LoVo (cell line): ENCODE measurements at places on chromosomes 7 and 10.

DNA sequence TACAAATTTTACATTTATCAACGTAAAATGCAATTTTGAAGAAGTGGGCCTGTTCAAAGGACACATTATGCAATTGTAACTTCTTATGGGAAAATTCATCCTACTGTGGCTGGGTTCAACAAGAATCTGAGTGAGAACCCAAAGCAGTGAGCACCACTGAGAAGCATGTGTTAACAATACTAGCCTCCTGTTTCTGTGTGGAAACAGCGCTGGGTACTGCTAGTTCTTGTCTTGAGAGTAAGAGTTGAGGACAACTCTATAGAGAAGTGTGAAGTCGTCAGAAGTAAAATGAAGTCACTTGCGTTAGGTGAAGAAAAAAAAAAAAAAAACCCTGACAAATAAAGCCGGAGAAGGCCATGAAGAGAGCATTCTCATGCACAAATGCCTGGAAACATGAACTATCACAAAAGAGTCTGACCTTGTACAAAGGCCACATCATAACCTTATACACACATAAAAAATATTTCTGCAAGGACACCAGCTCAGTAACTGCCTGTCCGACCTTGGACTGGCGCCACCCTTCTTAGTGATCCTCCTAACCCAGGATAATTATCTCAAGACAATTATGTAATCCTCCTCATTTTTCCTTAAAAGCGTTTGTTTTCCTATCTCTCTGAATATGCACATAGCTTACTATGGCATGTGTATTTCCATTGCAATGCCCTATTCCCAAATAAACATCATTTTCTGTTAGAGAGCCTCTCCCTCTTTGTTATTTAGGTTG lies 554.9 kb downstream of the HTR7 start:
- DNase-seq, result no peak

DNA sequence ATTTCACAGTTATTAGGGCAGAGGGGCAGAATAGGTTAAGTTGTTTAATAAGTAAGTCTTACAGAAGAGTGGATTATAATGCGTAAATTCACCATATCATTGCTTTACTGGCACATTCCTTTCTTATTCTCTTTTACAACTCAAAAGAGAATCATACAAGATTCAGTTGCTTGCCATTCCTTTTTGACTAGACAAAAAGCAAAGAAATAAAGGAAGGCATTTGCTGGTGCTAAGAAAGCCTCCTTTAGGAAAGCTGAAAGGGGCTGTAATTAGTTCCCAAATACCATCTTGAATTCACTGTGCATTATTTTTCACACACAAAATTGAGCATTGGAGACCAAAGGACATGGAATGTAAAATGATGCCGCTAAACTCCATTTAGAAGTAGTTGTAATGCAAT lies 499.3 kb downstream of the NXPH1 start:
- DNase-seq, result no peak

DNA sequence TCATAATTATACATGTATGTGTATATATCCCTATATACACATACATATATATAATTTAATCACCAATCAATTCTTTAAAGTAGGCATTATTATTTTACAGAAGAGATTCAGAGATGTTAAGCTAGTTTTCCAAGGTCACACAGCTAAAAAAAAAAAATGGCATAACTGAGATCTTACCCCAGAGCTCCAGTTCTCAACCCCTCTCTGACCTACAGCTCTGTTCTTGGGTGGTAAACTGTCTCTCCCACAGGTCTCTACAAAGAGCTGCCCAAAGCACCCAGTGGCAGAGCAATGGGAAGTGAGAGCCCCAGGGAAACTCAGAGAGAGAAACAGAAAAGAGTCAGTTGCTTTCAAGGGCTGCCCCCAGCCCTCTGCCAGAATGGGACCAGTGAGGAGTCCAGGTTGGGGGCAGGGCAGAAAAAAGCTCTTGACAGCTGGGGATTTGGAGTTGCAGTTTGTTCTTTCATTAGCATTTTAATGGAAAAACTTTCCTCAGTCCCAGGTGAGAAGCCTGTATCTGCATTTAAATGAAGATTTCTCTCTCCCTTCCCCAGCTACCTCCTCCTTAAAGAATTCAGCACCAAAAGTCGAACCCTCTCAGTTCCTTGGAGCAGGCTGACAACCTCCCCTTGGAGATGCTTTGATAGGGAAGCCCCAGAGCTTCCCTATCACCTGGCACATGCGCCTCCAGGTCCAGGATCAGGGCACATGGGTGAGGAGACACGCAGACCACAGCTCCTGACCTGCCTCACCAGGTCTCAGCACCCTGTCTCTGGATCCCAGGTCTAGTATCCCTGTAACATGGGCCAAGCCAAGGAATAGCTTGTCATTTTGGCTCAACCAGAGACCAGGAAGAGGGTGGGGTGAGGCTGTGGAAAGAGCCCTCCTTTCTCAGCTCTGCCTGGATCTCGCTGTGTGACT lies 388.1 kb downstream of the PLXNA4 start:
- no peak for DNase-seq

DNA sequence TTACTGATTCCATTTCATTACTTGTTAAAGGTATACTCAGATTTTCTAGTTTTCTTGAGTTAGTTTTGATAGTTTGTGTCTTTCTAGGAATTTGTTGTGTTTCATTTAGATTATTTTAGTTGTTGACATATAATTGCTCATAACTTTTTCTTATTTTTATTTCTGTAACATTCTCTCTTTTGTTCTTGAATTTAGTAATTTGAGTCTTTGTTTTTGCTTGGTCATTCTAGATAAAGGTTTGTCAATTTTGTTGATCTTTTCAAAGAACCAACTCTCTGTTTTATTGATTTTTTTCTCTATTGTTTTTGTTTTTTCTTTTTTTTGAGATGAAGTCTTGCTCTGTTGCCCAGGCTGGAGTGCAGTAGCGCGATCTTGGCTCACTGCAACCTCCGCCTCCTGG lies 7.2 kb downstream of the EXOC6 start:
- no peak for DNase-seq

DNA sequence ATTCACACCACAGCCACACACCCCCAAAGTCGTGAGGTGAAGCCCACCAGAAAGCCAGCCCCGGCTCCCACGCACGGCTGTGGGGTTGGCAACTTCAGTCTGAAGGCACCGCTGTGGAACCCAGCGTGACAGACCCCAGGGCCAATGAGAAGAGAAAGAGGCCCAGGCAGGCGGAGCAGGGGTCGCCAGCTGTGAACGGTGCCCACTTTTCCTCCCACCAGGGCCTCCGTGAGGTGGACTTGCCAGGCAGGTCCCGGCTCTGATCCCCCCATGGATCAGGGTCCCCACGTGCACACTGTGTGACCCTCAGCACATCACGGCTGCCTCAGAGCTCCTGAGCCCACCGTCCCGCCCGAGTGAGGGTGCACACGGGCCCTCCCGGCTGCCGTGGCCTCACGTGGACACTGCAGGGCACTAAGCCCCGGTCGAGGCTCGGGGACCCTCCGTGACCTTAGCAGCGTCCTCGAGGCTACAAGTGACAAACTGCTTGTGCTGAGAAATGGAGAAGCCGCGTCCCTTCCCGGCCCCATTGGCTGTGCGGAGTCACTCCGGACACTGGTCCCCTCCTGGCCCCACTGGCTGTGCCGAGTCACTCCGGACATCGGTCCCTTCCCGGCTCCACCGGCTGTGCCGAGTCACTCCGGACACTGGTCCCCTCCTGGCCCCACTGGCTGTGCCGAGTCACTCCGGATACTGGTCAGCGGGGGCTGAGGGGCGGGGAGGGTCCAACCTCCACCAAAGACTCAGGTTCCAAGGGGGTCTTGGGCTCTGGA lies 72.4 kb upstream of the PDGFA start:
- DNase-seq, result no peak

DNA sequence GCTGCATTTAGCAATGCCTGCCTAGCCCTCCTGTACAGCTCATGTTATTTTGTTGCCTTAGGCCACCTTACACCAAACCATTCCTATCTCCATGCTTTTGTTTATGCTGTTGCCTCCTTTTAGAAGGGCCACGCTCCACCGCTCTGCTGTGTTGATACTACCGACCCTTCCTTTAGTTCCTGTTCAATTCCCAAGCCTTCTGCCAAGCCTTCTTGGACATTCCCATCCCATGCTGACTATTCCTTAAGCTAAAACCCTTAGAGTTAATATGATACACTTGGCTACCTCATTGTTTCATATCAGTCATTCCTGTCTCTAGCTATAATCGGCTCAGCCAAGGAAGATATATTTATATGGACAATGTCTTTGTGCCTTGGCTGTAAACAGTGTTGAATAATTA lies 705.5 kb downstream of the LRMDA start:
- no peak for DNase-seq

DNA sequence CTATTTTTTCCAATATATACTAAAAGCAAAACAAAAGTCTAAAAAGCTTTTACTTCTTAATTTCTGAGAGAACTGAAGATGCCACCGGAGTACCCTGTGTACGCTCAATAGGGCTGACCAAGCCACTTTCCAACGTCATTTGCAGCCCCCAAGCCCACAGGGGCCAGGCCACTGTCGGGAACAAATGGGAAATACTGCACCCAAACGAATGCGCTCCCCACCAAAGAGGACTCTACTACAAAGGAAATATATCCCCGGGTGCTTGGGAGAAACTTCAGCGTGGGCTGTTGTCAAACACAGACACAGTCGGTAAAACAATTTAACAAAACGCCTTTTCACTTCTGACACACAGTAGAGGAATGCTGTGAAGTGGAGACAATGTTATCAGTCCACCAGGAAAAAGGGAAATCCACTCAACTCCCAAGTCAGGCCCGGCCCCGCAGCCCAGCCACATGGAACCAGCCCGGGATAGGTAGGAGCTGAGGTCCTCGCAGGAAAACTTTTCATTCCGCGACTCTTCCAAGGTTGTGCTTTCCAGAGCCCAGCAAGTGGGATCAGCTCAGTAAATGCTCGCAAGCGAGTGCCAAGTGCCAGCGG lies 1.4 kb downstream of the PARD3 start:
- DNase-seq, result peak; percentile 28

GRCh38 chr7:87599336-87599735 lies 1.3 kb downstream of the ABCB1 start:
- no peak for DNase-seq

GRCh38 chr7:71140264-71140663 lies 8.3 kb downstream of the GALNT17 start:
- no peak for DNase-seq

DNA sequence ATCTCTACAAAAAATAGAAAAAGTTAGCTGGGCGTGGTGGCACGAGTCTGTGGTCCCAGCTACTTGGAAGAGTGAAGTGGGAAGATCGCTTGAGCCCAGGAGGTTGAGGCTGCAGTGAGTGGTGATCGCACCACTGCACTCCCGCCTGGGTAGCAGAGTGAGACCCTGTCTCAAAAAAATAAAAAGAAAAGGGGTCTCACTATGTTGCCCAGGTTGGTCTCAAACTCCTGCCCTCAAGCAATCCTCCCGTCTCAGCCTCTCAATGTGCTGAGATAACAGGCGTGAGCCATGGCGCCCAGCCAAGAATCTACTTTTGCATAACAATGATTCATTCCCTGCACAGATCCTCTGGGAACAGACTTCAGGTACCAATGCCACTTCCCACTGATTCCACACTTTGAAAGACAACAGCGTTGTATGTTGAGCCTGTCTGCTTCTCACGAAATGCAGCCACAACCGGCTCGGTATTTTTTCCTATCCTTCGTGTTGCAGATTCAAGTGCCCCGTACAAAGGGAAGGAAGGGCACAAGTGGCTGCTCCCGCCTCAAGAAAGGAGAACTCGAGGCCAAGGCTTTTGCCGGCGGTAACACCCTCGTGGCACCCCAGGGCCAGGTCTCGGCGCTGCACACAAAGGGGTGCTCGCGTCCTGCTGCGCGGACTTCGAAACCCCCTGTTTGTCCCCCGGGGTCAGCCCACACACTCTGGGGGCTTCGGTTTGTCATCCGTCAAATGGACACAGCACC lies 745 bp downstream of the DAGLB start:
- DNase-seq, result peak; percentile 94

- peak; percentile 11 for DNase-seq
Observed at GRCh38 chr10:77531441-77532001, 106.1 kb downstream of the KCNMA1 start.

DNA sequence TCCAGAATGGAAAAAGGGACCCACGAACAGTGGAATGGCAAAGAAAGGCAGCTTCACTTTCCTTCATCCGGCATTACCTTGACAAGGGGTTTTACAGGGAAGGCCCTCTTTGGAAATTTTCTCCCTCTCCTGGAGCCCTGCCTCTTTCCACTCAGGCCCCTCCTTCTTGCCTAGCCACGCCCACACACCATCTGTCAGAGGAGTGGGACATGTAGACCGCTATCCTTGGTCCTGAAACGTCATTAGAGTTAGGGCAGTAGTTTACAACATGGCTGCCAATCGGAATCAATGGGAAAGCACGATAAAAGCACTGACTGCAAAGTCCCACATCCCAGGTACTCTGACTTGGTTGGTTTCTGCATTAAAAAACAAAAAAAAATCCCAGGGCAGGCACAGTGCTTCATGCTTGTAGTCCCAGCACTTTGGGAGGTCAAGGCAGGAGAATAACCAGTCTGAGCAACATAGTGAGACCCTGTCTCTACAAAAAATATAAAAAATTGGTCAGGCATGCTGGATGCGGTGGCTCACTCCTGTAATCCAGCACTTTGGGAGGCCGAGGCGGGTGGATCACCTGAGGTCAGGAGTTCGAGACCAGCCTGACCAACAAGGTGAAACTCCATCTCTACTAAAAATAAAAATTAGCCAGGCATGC lies 96.4 kb downstream of the MARCHF5 start:
- DNase-seq, result peak; percentile 36

GRCh38 chr10:107485019-107485418 lies 320.5 kb upstream of the SORCS1 start:
- DNase-seq, result no peak

- no peak for DNase-seq
Observed at GRCh38 chr7:46179061-46179610, 258.1 kb upstream of the IGFBP3 start.

DNA sequence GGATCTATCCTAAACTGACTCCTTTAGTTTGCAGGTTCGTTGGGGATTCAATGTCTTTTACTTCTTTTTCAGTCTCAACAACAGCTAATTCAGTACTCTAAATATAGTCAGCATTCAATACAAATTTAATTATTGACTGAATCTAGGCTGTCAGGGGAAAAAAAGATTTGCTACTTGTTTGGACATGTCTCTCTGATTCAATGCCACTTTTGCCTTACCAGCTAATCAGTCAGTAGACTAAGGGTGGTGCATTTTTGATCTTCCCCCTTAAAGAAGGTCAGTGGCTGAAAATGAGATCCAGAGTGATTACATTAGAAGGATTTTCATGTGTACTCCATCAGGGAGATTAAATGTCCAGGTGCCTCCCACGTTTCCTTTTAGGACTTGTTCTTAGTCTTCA lies 145.1 kb downstream of the C1GALT1 start:
- DNase-seq, result no peak

DNA sequence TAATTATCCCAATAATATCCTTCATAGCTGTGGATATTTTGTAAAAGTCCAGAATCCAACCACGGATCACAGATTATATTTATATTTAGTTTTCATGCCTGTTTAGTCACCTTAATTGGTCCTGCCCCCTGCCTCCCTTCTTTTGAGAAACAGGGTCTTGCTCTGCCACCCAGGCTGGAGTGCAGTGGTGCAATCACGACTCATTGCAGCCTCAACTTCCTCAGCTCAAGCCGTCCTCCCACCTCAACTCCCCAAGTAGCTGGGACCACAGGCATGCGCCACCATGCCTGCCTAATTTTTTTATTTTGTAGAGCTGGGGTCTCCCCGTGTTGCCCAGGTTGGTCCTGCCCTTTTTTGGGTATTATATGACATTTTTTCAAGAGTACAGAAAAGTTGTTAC lies 129.4 kb downstream of the KAT6B start:
- DNase-seq, result no peak
